ENCODE measurements at places on chromosomes 16 and 17.

DNA sequence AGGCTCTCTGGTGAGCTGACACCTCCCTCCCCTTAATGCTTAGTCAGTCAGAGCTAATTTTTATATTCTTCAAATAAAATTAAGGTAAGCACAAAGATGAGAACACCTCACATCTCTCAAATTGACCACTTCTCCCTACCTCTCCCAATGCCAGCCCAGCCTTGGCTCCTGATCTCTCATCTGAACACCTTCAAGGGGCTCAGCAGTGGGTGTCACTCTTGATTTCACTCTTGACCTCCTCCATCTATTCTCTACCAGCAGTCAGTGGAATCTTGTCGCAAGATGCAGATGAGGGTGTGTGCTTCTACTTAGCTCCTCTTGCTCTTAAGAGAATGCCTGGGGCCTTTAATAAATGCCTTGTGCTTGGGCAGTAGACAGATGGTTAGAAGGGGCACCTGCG, 309.0 kb upstream of the IRX3 start:
- H3K27ac ChIP-seq, result no peak overlapping the region
- DNase-seq, result no peak
- H3K4me3 ChIP-seq, result no peak overlapping the region
- H3K27me3 ChIP-seq, result no peaks in the 10 kb centered on the region

DNA sequence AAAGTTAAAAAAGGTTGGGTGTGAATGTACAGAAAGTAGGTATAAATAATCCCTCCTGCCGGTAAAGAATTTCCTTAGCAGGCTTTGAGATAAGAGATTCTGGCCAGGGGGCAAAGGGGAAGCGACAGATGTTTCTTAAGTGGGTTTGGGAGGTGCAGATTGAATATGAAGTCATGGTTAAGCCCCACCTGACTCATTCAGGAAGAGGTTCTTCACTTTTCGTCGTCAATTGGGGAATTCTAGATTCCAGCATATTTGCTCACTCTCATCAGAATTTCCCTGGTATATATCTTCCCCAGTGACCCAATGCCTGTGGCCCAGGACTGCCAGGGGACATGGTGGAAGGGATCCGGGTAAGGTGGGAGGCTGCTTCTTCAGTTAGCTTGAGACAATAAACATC, 127.8 kb downstream of the CPPED1 start:
- H3K27me3 ChIP-seq, result no peaks in the 10 kb centered on the region
- peak; percentile 91 for DNase-seq
- no peak overlapping the region for H3K4me3 ChIP-seq
- peaks cover 33% of the 10 kb centered on the region for H3K4me1 ChIP-seq

- DNase-seq, result peak; percentile 35
- peak overlapping the region; percentile 80 for H3K4me3 ChIP-seq
- no peaks in the 10 kb centered on the region for H3K27me3 ChIP-seq
- H3K27ac ChIP-seq, result no peak overlapping the region
Measured at GRCh38 chr17:80101946-80102663, 724 bp downstream of the GAA start.

DNA sequence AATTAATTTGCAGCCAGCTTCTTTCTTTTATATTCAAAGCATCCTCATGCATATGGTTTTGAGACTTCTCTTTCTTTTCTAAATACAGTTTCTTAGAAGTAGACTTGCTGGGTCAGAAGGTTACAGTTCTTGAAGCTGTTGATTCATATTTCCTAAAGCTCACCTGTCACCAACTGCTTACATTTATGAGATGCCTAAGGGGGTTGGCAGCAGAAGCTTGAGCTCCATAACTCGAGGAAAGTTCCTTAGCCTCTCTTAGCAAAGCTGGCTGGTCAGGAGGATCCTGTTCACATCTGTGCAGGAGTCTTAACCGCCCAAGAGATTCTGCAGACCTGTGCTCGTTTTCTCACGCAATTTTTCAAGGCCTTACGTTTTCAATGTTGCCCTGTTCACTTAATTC, 218.8 kb downstream of the SNX29 start:
- no peak overlapping the region for H3K27ac ChIP-seq
- no peaks in the 10 kb centered on the region for H3K4me1 ChIP-seq
- no peak overlapping the region for H3K4me3 ChIP-seq
- H3K36me3 ChIP-seq, result no peaks in the 10 kb centered on the region

DNA sequence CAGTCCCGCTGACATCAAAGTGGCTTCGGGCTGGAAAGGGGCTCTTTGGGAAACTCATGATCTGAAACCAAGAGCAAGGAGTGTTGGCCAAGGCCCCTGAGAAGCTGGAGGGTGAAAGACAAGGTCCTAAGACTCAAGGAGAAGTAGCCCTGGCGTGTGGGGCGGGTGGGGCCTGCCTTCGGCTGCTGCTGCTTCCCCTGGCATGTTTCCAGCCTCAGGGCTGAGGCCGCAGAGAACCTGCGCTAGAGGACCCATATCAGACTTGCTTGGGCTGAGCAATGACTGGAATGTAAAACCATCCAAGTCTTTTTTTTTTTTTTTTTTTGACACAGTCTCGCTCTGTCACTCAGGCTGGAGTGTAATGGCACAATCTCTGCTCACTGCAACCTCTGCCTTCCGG, 67.5 kb upstream of the GCSH start:
- no peaks in the 10 kb centered on the region for H3K27me3 ChIP-seq
- H3K36me3 ChIP-seq, result no peaks in the 10 kb centered on the region
- no peak overlapping the region for H3K4me3 ChIP-seq
- no peak for DNase-seq

Measured in endothelial cell of umbilical vein (primary cell).